ENCODE measurements at places on chromosomes 12 and 14. TPM values are rescaled to one million over a fixed set of nuclear protein-coding genes. Genes with fewer than 3 reads are reported as not detected.

FRMD6 gene
- 8.1 TPM for polyA plus RNA-seq

APOF gene
- not detected for polyA plus RNA-seq

ASB2 gene
- polyA plus RNA-seq: 2.2 TPM

PLEKHD1 gene
- 0.15 TPM for polyA plus RNA-seq

ASIC1 gene
- polyA plus RNA-seq: 0.92 TPM

LRRC23 gene
- 9.0 TPM for polyA plus RNA-seq

PTGER2 gene
- polyA plus RNA-seq: 5.3 TPM

NRDE2 gene
- polyA plus RNA-seq: 5.7 TPM

SFSWAP gene
- 14.8 TPM for polyA plus RNA-seq

LHX5 gene
- polyA plus RNA-seq: 0.43 TPM

LRFN5 gene
- polyA plus RNA-seq: 0.76 TPM

AHNAK2 gene
- polyA plus RNA-seq: 46.3 TPM

ENDOU gene
- polyA plus RNA-seq: not detected

LTBP2 gene
- 3.4 TPM for polyA plus RNA-seq

TCL1B gene
- not detected for polyA plus RNA-seq

TPH2 gene
- polyA plus RNA-seq: not detected

KRT73 gene
- polyA plus RNA-seq: not detected

GAS2L3 gene
- 1.5 TPM for polyA plus RNA-seq

DPY19L2 gene
- polyA plus RNA-seq: 0.46 TPM
